Neural crest cell (in vitro differentiated cells): ENCODE measurements at places on chromosomes 12 and 14. TPM values are rescaled to one million over a fixed set of nuclear protein-coding genes. Genes with fewer than 3 reads are reported as not detected.

- DNase-seq = no peak
Observed at GRCh38 chr12:123232472-123232806, 502 bp downstream of the MPHOSPH9 start.

GRCh38 chr12:123733229-123733628, 21.1 kb downstream of the ATP6V0A2 start:
- no peak for DNase-seq

The BDKRB2 gene
- total RNA-seq = 0.09 and 0.18 TPM in 2 replicates

The PPFIBP1 gene
- 47.5 and 49.2 TPM in 2 replicates for total RNA-seq

The ETFBKMT gene
- 1.3 and 2.2 TPM in 2 replicates for total RNA-seq

The KRT5 gene
- not detected in 2 replicates for total RNA-seq

The DNAH10 gene
- 1.1 and 2.0 TPM in 2 replicates for total RNA-seq

- DNase-seq = no peak
Observed at GRCh38 chr14:58769011-58769643, 131.4 kb downstream of the DACT1 start.

DNA sequence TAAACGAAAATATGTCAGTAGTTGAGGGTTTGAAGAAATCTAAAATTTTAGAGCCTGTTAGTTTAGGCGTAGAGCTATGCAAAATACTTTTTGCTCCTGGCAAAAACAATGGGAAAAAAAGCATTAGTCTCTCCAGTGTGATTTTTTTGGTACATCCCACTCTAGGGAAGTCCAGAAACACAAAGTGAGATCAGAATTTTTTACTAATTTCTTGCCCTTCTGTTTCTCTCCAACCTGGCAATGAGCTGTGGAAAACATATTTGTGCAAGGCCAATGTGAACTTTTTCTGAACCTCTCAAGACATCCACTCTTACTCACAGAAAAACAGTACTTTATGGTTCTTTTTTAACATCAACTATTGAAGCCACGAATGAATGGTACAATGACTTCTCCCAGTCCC, 56.9 kb upstream of the DCN start:
- DNase-seq = no peak

The TTC6 gene
- total RNA-seq = 0.40 TPM in 1 of 2 replicates, not detected in the other

- no peak for DNase-seq
Observed at GRCh38 chr12:131592972-131593371, 117.9 kb upstream of the SFSWAP start.

- no peak for DNase-seq
Observed at GRCh38 chr12:89962648-89963047, 254.0 kb upstream of the ATP2B1 start.

- DNase-seq = no peak
Observed at GRCh38 chr12:124538194-124539082, 29.0 kb downstream of the NCOR2 start.

- DNase-seq = no peak
Observed at GRCh38 chr12:116406529-116406928, 129.0 kb upstream of the MED13L start.

The CELA1 gene
- total RNA-seq = not detected in 2 replicates

DNA sequence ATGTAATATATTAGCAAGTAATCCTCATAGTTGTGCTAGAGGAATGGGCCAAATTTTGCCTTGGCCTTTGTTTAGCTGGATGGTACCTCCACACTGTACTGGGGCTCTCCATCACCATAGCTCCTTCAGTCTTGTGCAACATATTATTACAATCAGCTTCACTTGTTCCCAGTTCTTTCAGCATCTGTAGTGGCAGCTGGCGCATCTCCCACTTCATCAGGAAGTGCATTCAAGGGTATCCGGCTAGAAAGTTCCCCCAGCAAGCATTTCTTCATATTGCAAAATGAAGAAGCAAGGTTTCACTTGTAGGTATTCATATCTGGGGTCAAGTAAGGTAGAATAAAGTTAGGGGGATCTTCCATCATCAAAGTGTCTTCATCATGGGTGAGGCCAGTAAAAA, 123.7 kb downstream of the IGF1 start:
- no peak for DNase-seq

The KLRC2 gene
- not detected in 2 replicates for total RNA-seq

DNA sequence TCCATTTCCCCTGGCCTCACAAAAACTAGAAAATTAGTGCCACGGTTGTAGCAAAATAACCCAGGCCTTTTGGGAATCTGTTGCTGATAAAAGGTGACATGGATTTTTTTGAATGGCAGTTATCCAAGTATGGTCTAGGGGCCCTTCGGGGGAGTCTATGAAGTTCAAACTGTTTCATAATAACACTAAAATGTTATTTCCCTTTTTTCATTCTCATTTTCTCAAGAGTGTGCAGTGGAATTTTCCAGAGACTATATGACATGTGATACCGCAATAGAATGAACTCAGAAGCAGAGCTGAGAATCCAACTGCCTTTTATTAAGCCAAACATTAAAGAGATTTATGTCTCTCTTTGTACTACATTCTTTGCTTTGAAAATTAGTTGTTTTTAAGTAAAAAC, 26.9 kb downstream of the GSTZ1 start:
- no peak for DNase-seq

DNA sequence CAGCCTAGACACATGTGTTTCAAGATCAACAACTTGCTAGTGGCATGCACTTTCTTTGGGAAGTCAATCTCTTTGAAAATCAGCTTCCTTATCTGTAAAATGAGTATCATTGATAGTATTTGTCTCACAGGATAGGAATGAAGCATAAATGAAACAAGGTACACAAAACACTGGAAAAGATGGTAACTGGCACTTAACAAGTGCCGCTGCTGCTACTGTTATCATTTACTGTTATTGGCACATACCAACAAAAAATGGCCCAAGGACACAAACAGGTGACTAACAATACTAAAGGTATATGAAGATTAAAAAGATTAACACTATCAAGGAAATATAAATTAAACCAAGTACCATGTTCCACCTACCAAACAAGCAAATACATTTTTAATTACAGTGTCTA, 20.9 kb downstream of the HNRNPC start:
- DNase-seq = no peak

- DNase-seq = no peak
Observed at GRCh38 chr12:100058482-100059029, 73.8 kb upstream of the ANKS1B start.

DNA sequence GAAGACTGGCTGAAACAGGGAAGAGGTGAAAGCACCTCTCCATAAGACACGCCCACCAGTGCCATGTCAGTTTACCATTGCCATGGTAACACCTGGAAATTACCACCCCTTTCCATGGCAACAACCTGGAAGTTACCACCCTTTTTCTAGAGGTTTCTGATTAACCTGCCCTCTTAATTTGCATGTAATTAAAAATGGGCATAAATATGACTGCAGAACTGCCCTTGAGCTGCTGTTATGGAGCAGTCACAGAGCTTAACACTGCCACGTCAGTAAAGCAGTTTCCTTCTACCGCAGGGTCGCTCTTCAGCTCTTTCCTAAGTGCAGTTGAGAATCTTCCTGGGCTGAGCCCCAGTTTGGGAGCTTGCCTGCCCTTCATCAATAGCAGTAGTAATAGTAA, 55.2 kb downstream of the RASSF3 start:
- DNase-seq = no peak

DNA sequence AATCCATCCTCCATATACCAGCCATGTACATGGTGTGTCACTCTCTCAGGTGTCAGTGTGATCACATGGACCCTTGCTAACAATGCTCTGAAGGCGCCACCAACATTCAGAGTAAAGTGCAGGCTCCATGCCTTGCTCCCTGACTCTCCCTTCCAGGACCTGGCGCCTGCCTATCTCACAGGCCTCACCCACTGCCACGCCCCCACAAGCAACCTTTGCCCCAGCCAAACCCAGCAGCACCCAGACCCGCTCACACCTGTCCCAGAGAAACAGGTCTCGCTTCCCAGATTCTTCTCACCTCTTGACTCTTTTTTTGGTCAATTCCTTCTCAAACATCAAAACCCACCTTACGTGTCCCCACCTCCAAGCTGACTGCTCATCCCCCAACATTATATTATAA, 52.3 kb downstream of the KCNK10 start:
- DNase-seq = no peak

The MYH6 gene
- not detected in 2 replicates for total RNA-seq

- DNase-seq = no peak
Observed at GRCh38 chr12:57781244-57781643, 1.3 kb upstream of the TSFM start.

- DNase-seq = no peak
Observed at GRCh38 chr12:93094988-93095737, 166.1 kb upstream of the EEA1 start.

- peak; percentile 58 for DNase-seq
Observed at GRCh38 chr12:89345830-89346740, 6.2 kb downstream of the DUSP6 start.

- DNase-seq = peak; percentile 12
Observed at GRCh38 chr12:121748571-121749265, 36.2 kb downstream of the TMEM120B start.

- DNase-seq = no peak
Observed at GRCh38 chr12:99352269-99352668, 295.3 kb upstream of the GARIN6 start.

- no peak for DNase-seq
Observed at GRCh38 chr12:28172434-28173030, 17.7 kb upstream of the CCDC91 start.

The NEUROD4 gene
- total RNA-seq = 6.9 and 7.3 TPM in 2 replicates

The ZC3H10 gene
- total RNA-seq = 19.1 and 19.3 TPM in 2 replicates

DNA sequence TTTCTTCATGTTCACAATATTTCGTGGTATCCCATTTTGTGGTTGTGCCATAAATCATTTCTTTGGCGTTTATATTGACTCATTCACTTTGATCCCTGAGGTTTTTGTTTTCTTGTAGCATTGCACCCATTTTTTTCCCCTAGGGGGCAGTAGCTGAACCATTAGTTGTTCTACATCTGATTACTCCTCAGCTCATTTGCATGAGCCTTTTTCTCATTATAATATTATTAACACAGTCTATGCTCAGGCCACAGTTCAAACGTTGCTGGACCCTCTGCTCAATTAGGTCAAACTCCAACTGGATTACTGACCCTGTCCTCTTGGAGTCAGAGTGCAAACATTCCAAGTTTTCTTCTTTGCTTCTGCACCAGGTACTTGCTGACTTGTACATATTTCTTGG, 475.4 kb upstream of the SEL1L start:
- DNase-seq = no peak

The ARHGAP9 gene
- 0.56 and 1.0 TPM in 2 replicates for total RNA-seq

The RDH12 gene
- total RNA-seq = not detected in 2 replicates

GRCh38 chr12:52221912-52222457, 11.1 kb upstream of the KRT7 start:
- DNase-seq = peak; percentile 65

- DNase-seq = no peak
Observed at GRCh38 chr14:36653962-36654793, 7.5 kb upstream of the PAX9 start.

The TMEM30B gene
- total RNA-seq = 0.07 TPM in 1 of 2 replicates, not detected in the other

The KRT79 gene
- not detected in 2 replicates for total RNA-seq

DNA sequence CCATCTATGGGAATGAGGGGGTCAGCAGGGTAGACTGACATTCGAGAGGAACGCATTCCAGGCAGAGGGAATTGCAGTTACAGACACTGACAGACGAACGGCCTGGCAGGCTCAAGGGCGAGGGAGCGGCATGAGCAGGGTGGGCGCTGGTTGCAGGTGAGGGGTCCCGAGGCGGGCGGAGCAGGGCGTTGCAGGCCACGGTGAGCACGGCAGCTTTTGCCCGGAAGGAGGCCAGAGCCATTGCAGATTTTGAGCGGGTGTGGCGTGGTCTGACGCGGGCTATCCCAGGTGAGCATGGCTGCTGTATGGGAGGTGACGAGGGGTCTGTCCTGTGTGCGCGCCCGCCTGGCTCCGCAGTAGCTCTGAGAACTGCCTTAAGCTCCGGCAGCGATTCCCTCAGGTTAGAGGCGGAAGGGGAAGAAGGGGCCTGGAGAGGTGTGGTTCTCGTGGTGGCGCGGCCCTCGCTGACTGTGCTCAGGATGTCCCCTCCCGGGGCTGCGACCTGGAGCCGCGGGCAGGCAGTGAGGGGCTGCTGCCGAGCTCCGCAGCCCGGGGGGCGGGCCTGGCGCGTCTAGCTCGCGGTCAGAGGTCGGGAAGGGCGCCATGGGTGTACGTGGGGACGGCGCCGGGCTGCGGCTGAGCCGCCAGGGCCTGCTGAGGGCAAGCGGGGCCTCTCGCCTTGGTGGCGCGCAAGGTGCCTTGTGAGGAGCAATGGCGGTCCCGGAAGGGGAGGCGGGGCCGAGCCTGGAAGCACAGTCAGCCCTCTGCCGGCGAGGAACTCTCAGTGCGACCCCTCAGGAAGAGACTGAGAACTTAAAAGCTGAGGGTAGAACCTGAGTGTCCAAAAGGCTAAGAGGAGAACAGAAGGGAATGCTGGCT, 177.1 kb downstream of the CACNA1C start:
- DNase-seq = no peak

DNA sequence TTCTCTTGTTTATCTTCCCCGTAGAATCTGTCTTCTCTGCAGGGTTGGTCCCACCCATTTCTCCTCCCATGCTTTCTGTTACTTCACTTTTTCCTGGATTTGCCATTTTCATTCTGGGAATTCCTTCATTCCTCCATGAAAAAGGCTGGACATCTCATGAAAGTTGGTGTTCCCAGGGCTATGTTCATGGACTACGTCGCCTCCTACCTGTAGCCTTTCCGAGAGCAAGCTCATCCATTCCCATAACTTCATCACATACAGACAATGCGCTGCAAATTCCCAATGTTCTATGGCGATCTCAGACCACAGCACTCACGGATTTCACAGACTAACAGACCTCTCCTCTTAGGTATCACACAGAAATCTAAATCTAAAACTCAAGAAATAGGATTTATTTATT, 217.1 kb downstream of the EXOC5 start:
- DNase-seq = no peak

The MMAB gene
- total RNA-seq = 84.9 and 95.6 TPM in 2 replicates

DNA sequence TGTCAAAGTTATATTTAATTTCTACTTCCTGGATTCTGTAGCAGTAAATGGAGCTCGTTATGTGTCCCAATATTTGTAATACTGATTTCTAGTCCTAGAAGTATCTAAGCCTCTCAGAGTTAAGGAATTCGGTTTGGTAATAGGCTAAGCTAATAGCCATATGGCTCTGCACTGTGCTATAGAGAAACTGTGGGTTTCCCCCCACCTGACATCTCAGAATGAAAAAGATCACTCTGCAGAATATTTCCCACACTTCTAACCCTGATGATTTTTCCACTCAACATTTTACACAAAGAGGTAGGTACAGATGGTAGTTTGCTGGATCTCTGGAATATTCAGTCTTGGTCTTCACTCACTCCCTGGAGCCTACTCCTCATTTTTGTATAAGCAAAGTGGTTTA, 71.2 kb downstream of the BORCS5 start:
- no peak for DNase-seq

- no peak for DNase-seq
Observed at GRCh38 chr14:31717294-31718085, 156.3 kb downstream of the NUBPL start.

GRCh38 chr12:674272-674781, 11.1 kb upstream of the NINJ2 start:
- no peak for DNase-seq

The KCNH3 gene
- 0.16 and 0.34 TPM in 2 replicates for total RNA-seq

The JAG2 gene
- total RNA-seq = 2.7 and 4.2 TPM in 2 replicates
